ENCODE measurements at places on chromosomes 11 and 22. TPM values are rescaled to one million over a fixed set of nuclear protein-coding genes. Genes with fewer than 3 reads are reported as not detected.

DNA sequence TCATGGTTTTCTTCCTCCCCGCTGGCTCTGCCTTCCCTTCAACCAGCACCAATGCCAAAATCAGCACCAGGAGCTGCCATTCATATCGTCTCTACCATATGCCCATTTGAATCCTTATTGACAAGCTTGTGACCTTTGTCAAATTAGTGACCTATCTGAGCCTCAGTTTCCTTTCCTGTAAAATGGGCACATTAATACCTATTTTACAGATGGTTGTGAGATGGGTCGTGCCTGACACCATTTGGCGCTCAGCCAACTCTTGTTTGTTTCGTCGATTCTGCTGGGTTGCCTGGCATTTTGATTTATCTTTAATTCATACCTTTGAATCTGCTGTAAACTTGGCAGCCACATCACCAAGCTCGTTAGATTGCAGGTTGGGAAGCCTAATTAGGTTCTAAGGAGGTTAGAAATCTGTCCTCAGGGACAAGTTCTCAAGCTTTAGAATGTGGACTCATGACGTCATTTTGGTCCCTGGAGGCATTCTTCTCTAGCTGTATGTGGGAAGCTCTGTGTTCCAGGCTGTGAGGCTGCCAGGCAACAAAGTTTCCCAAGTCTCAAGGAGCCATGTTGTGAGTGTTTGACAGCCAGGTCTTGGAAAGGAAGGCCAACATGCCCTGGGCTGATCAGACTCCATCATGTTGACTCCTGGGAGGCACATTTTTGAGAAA is 61.0 kb downstream of the RPS6KA4 start:
- no peak for DNase-seq

GRCh38 chr22:38494498-38494897 is 11.6 kb downstream of the DDX17 start:
- DNase-seq, result peak; percentile 28

DNA sequence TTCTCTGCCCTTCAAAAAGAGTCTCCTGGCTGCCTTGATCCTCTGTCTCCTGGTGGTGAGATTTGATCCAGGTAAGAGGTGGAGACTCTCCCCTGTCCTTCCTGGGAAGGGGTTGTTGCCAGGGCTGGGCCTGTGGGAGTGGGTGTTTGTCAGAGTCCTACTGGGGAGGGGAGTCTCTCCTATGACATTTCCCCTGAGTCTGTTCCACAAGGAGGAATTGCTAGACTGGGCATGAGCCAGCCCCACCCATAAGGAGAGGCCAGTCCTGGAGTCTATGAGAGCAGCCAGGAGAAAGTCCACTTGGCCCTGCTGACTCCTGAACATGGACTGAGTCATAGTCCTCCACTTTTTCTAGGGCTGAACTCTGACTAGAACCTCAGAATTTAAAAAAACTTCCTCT is 7.4 kb downstream of the PEX26 start:
- no peak for DNase-seq

DNA sequence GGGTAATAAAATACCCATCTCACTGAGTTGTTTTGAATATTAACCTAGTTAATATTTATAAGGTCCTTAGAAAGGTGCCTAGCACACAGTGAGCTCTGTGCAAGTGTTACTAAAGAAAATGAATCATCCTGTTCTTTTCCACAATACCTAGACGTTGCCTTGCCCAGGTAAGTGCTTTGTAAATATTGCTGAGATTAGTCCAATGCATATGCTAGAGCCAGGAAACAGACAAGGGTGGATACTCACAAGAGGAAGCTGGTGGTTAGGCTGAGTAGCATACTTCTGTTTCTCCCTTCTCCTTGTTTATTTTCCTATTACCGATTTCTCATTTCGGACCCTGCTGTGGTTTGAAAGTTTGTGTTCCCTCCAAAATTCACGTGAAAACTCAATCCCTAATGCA is 58.1 kb upstream of the BARX2 start:
- no peak for DNase-seq

DNA sequence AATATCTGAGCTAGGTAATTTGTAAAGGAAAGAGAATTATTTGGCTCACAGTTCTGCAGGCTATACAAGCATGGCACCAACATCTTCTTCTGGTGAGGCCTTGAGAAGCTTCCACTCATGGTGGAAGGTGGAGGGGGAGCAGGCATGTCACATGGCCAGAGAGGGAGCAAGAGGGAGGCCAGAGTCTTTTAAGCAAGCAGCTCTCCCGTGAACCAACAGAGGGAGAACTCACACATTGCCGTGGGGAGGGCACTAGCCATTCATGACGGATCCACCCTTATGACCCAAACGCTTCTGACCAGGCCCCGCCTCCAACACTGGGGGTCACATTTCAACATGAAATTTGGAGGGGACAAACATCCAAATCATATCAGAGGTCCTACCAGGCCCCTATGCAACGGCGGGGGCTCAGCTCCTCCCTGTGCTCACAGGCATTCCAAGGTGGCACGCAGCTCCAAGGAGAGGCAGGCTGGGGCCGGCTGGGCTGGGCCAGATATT is 4.6 kb downstream of the C11orf96 start:
- no peak for DNase-seq

MAP6 gene
- total RNA-seq, result under 0.01 TPM
